ENCODE measurements at places on chromosomes 12 and 14. TPM values are rescaled to one million over a fixed set of nuclear protein-coding genes. Genes with fewer than 3 reads are reported as not detected.

The ANKRD33 gene
- not detected for total RNA-seq

The MYH7 gene
- 0.99 TPM for total RNA-seq

The TAS2R42 gene
- not detected for total RNA-seq

The HCAR1 gene
- total RNA-seq = 8.0 TPM

The TMEM63C gene
- total RNA-seq = 4.5 TPM

The INHBE gene
- total RNA-seq = not detected

The FOXN4 gene
- 0.33 TPM for total RNA-seq

The OASL gene
- total RNA-seq = 0.39 TPM

The TAS2R30 gene
- 5.7 TPM for total RNA-seq

The GPD1 gene
- total RNA-seq = 19.5 TPM

The SERPINA12 gene
- not detected for total RNA-seq

The CCDC38 gene
- not detected for total RNA-seq

The RNASE7 gene
- total RNA-seq = not detected

The TRIP11 gene
- 58.0 TPM for total RNA-seq

The DHRS7 gene
- 78.1 TPM for total RNA-seq

The OLR1 gene
- total RNA-seq = 27.2 TPM

The SRGAP1 gene
- 13.9 TPM for total RNA-seq

The SLC5A8 gene
- 1.1 TPM for total RNA-seq

The CARMIL3 gene
- 10.2 TPM for total RNA-seq
